ENCODE measurements at places on chromosomes 5 and 9.

DNA sequence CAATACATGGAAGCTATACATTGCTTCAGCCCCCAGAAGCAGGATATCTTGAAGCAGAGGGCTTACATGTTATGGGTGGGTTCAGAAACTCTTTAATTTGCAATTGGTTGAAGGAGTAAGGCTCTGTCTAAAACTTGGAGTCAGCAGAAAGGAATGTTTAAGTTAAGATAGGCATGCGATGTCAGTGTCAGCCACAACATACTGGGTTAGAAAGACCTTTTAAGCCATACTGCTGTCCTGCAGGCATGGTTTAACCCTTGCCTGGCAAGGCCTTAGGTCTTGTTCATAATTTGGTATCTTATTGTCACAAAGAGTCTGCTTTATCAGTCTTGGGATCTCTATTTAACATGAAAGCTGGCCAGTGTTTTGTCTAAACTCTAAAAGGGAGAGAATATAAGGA is 1619.6 kb upstream of the WWC1 start:
- DNase-seq: no peak

DNA sequence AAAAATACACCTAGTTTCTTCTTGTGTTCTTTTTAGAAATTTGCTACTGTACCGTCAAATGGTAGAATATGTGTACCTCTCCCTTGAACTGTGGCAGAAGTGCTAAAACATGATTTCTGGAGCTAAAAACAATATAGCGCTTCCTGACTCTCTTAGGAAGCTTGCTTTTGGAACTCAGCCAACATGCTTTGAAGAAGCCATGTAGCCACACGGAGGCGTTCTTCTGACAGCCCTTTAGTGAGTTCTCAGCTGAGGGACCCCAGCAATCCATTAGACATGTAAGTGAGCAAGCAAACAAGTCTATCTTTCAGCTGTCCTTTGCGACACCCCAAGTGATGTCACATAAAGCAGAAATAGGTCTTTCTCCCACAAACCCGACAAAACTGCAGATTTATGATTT is 917.0 kb downstream of the CDH9 start:
- no peak for DNase-seq

GRCh38 chr9:37820142-37820541 is 19.5 kb downstream of the DCAF10 start:
- DNase-seq: no peak

DNA sequence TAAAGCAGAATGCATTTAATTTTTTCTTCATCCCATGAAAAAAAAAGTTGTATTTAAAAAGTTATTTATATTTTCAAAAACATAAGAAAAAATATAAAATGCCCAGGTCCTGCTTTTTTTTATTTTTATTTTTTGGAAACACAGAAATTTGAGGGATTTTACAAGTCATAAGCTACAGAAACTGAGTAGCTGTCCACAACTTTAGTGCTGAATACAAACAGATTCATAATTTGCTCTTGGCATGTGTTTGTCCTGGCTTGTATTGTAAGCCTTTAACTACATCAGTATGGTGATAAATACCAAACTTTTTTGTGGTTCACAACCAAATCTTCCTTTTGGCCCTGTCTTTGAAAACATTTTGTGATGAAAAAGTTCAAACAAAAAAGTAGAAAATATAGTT is 7.5 kb upstream of the PLCXD3 start:
- DNase-seq: no peak

GRCh38 chr5:1274471-1274870 is 20.4 kb downstream of the TERT start:
- DNase-seq: no peak

DNA sequence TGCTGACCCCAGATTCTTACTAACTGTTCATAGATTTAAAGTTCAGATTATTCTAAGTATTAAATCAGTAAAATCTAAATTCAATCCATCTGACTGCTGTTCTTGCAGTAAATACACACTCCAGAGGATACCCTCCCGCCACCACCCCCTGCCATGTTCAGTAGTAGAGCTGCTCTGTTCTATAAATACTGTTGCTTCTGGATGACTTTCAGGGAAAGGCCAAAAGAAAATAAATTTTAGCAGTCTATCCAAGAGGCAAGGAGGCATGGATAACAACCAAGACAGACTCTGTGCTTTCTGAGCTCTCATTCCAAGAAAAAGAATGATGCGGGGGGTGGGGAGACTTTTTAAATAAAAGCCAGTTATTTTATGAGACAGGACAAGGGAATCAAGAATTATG is 115.1 kb downstream of the ADAMTS6 start:
- no peak for DNase-seq

GRCh38 chr5:126119887-126120442 is 303.2 kb upstream of the GRAMD2B start:
- DNase-seq: no peak

GRCh38 chr5:84382363-84383295 is 2.1 kb downstream of the EDIL3 start:
- DNase-seq: peak; percentile 68

DNA sequence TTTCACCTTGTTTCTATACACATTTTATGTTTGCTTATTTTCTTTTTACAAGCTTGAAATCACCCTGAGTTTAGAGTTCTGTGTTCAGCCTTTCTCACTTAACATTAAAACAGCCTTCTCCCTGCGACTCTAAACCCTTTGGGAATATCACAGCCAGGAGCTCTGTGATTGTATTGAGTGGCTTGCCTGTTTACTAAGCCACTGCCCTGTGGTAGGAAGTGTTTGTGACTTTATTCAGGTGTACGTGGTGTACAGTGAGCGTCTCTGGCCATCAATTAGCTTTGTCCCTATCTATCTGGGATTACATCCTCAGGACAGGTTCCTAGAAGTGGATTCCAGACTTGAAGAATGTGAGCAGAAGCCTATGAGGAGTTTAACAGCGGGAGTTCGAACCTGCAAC is 11.0 kb upstream of the NEURL1B start:
- DNase-seq: no peak

- no peak for DNase-seq
These were observed 1085.2 kb upstream of the ARRDC3 start for GRCh38 chr5:92468295-92468694.

DNA sequence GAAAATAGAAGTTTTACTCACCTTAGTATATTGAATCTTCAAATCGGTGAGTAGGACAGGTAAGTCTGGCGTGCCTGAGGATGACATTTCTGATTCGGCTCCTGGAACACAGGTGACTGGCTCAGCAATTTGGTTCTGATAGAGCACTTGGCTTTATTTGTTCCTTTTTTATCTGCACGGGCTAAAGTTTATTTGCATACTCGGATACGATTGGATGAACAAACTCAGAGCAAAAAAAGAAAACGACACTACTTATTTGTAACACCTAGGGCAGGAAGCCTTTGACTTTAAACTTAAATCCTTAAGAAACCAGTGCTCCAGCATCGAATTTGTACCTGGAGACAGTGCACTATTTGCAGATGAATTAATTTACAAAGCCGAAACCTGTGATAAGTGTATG is at the start of gene ALDH1A1:
TSS of gene ALDH1A1 (minus strand) at position 140 of the 400 bp plus-strand sequence. CDS start at position 87, 53 bp downstream.
- peak; percentile 10 for DNase-seq

DNA sequence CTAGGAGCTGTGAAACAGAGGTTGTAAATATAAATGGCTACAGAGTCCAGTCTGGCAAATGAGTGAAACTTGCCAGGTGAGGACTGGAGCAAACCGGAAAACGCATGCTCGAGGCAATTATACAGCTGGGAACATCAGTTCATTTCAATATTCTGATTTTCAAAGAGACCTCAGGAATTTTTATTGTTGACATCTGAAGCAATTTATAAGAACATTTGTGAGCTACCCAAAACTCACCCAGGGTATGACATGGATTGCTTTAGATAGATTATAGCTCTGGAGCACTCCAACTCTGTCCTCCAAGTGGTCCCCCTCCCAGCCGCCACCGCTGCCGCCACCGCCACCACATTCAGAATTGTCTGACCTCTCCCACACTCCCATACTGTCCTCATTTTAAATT is 84.6 kb upstream of the GRAMD2B start:
- no peak for DNase-seq

GRCh38 chr9:125649826-125650225 is 57.2 kb downstream of the MAPKAP1 start:
- peak; percentile 18 for DNase-seq

GRCh38 chr9:38047301-38048251 is 21.5 kb downstream of the SHB start:
- DNase-seq: peak; percentile 98

GRCh38 chr9:15936306-15936921 is 383.6 kb downstream of the CCDC171 start:
- DNase-seq: peak; percentile 56

DNA sequence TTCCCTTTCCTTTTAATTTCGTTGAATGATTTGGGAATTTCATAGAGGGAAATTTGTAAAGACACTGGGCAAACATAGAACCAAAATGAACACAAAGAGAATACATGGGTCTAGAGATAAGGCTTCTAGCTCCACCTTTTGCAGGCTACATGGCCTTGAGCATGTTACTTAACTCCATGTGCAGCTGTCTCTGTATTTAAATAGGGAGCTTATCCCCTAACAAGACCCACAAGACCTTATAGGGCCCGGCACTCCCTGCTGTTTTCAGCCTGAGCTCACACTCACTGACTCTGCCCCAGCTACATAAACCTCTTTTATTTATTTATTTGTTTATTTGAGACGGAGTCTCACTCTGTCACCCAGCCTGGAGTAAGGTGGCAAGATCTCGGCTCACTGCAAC is 30.6 kb upstream of the TLE1 start:
- no peak for DNase-seq

DNA sequence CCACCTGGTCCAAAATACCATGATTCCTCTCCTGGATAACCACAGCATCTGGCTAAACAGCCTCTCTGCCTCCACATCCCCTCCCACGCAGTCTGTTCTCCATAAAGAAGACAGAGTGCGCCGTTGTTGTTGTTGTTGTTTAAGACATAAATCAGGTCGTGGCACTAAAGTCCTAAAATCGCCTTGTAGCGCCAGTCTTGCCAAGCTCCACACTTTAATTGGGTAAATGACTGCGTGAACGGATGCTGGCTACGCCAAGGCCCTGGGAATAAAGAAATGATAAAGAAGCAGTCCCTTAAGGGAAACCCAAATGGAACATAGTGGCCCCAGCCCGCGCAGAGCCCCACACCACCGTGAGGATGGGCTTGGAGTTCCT is 364 bp upstream of the SFXN1 start:
- DNase-seq: no peak

DNA sequence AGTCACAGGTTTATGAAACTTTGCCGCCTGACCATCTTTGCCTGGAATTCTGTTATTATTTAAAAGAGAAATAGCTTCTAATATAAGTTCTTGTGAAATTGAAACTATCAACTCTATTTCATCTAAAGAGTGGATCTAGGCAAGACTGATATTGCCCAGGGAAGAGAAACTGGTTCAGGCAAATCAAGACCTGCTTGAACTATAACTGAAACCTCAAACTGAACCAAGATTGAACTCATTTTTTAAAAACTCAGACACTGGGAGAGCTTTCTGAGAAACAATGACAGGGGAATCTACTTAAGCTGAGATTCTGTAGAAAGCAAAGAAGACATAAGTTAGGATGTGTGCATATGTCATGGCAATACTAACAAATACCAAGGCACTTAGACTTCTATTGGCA is 815.8 kb downstream of the BRINP1 start:
- DNase-seq: no peak

GRCh38 chr5:97194366-97194765 is 11.3 kb upstream of the RIOK2 start:
- DNase-seq: no peak

DNA sequence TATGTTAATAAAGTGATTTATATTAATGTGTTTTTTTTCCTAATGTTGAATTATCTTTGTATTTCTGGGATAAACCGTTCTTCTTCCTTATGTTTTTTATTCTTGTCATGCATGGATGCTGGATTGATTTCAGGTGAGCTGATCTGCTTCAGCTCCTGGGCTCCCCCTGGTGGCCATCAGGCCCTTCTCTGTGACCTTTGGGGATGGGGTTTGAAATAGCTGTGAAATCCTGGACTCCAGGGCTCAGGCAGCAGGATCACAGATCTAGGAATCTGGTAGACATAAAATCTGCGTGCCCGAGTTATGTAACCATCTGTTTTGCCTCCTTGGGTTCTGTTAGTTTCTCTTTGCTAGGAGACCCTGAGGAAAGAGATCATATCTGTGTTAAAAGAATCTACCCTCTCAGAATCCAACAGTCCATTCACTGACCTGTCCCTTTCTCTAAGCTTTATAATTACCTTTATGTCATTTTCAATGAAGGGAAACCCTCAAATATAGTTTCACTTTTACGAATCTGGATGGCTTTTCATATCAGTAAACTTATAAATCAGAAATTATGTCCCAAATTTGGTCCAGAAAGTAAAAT is 12.2 kb upstream of the OR13J1 start:
- peak; percentile 64 for DNase-seq

GRCh38 chr9:84322828-84323227 is 17.7 kb downstream of the SLC28A3 start:
- DNase-seq: peak; percentile 38

DNA sequence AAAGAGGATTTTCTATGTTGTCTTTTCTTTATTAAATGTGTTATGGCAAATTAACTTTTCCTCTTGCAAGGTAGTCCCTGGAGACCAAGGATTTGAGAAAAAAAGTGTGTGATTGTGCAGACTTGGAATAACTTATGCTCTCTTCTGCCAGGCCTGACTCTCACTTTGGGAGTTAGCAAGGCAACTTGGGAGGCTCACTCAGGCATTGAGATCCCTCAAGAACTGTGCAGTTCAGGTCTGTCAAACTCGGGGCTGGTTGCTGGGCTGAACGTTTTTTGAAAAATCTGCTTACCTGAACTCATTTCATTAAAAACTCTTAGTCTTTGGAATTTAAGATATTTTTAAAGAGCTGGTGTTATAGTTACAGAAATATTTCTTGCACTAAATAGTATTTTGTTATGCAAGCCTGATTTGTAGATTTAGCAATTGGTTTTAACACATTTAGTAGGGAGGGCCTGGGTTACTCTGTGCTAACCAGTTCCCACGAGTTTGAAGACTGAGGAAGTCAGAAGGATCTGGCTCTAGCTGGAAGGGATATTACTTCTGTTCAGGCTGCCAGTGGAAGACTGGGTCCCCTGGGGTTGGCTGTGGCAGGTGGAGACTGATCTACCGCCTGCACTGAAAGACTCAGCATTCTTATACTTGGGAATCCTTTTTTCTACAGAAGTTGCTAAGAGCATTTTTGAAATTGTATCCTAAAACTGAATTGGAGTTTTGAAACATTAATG is 150.4 kb upstream of the PCSK5 start:
- no peak for DNase-seq

Measured in RPMI7951 (cell line).